Sigmoid colon (tissue), 7 donors: ENCODE measurements at places on chromosomes 16 and 17.
A peak's percentile ranks its signal among the peaks of the same experiment; 100 is the strongest.

DNA sequence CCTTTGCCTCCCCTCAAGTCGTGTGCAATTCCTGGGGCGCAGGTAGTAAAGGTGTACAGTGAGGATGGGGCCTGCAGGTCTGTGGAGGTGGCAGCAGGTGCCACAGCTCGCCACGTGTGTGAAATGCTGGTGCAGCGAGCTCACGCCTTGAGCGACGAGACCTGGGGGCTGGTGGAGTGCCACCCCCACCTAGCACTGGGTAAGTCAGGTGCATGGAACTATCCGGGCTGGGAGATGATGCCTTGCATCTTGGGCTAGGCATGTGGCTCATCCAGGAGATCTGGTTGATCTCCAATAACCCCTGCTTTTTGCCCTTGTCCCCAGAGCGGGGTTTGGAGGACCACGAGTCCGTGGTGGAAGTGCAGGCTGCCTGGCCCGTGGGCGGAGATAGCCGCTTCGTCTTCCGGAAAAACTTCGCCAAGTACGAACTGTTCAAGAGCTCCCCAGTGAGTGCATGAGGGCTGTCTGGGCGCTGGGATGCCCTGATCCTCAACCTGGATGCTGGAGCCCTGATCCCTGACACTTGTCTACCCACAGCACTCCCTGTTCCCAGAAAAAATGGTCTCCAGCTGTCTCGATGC is 5.2 kb downstream of the GRB7 start:
- no peak for DNase-seq

DNA sequence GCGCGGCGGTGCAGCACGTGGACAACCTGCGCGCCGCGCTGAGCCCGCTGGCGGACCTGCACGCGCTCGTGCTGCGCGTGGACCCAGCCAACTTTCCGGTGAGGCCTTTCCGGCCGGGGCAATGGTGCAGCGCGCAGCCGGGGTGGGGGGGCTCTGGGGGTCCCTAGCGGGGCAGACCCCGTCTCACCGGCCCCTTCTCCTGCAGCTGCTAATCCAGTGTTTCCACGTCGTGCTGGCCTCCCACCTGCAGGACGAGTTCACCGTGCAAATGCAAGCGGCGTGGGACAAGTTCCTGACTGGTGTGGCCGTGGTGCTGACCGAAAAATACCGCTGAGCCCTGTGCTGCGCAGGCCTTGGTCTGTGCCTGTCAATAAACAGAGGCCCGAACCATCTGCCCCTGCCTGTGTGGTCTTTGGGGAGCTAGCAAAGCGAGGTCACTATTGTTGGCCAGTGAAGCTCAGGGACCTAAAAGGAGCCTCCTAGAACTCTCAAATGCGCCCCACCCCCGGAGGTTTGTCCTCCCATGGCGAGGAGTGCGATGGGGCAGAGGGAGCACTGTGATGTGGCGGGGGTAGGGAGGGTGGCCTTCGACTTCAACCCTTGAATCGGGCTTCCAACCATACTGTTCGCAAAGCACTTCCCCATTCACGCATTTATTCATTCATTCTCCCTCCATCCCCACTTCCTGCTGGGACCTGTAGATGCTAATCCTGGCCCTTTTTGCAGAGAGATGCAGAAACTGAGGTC is 770 bp downstream of the HBM start:
- DNase-seq = no peak

GRCh38 chr16:9094011-9094846 is 2.8 kb downstream of the HAPSTR1 start:
- DNase-seq = no peak

GRCh38 chr17:56108811-56109284 is 44.4 kb upstream of the ANKFN1 start:
- DNase-seq = no peak

- no peak for DNase-seq
These were observed 250.8 kb upstream of the RPL38 start for GRCh38 chr17:73952480-73953205.

DNA sequence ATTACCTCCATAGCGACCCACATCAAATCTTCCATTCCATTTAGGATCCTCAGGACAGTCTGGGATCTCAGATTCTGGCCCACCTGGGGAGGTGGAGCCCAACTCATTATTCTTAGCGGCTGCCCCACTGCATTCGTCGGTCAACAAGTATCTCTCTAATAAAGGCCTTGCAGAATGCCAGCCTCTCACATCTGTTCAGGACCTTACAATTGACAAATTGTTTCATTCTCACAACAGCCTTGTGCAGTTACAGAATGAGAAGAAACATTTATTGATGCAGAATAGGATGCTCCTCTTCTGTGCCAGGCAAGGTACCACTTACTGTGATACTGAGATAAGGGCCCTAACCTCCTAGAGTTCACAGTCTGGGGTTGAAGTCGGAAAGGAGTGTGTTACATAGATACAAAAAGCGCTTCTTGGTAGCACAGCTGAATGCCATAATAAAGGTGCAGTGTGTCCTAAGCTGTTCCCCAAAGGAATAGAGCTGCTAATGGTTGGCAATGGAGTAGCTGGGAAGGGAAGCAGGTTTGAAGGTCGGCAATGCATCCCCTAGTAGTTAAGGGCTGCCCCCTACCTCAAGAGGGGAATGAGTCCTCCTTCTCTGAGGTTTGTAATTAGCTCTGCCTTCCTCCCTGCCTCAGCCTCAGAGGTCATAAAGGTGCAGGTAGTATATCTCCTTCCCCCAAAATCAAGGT is 2.3 kb upstream of the MPP2 start:
- DNase-seq = no peak

GRCh38 chr16:56190677-56191155 is 573 bp upstream of the GNAO1 start:
- DNase-seq = no peak

- DNase-seq = peak; percentile 96
These were observed 9.5 kb upstream of the ARL4D start for GRCh38 chr17:43389046-43389947.

DNA sequence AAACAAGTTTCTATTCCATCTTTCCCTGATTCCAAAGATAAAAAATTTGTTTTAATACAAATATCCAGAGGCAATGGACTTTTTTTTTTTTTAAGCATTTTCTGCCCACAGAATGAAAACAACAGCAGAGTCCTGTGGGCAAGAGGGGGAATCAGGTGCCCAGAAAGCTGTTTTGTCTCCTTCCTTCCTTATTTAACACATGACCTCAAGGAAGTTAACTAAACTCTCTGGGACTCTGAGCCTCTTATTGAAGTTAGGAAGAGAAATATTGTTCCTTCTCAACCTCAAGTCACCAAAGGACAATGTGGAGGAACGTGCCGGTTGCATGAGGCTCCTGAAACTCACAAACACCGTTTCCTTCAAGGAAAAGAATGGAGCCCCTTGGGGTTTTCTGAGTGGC is 34.9 kb downstream of the LITAF start:
- DNase-seq = no peak

- DNase-seq = no peak
These were observed 20.7 kb upstream of the MNT start for GRCh38 chr17:2421315-2422147.

- DNase-seq = no peak
These were observed 65.3 kb upstream of the NOL11 start for GRCh38 chr17:67652433-67652832.

DNA sequence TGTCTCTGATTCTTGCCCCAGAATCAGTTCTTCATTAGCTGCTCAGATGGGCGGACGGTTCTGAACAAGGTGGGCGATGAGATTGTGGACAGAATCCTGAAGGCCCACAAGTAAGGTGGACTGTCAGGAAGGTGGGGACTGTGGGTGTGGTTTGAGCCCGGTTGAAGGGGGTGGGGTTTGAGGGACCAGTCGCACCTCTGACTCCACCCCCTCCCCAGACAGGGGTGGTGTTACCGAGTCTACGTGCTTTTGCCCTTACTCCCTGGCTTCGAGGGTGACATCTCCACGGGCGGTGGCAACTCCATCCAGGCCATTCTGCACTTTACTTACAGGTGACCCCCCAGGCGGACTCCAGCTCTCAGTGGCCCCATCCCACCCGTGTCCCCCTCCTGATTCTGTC is 11.3 kb downstream of the PLD2 start:
- no peak for DNase-seq

- DNase-seq = no peak
These were observed 542.0 kb downstream of the WWOX start for GRCh38 chr16:78641433-78641832.

DNA sequence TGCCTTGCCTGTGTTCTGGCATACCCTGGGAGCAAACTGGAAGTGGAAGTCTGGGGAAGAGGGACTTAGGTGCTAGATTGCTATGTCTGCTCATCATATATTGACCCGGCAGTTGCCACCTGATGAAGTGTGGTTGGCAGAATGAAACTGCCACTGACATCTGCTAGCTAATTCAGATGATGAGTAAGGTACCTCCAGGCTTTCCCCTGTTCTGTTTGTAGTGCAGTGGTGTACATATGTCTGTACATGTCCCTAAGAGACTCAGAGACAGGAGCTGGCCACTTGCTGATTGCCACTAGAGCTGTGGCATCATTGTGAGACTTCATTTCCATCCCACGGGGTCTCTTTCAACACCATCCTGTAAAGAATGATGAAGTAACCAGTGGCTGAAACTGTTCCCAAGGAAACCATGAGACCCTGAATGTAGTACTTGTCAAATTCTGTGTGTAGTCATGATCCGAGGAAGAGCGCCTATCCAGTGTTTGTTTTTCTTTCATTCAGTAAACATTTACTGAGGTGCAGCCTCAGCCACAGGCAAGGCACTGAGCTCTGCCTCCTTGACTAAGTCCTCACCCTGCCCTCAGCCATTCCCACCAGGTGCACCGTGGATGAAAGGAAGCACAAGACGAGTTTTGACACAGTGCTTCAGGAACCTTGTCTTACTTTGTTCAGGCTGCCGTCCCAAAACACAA is 13.2 kb downstream of the CLUAP1 start:
- no peak for DNase-seq

- DNase-seq = no peak
These were observed 3.2 kb downstream of the FAHD1 start for GRCh38 chr16:1830213-1830612.

DNA sequence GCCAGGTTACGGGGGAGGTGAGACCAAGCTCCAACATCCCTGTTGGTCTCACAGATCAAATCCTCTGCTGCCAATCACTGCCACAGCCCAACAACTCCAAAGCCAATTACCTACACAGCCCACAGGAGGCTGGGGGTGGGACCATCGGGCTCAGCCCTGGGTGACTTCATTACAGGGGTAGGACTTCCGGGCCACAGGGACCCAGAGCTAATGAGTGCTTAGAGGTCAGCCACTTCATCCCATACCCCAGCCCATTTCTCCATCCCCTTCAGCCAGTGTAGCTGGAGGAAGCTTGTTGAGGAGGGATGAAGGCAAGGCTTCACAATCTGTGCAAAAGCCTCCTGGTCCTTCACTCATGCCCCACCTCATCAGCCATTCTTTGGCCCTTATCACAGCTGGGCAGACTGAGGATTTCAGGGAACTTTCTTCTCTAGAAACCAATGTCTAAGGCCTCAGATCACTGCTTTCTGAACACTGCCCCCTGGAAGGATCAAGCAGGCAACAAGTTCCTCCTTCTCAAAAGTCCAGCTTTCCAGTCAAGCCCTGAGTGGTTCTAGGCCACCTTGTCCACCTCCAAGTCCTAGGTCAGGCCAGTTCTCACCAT is 5.8 kb downstream of the FOXN1 start:
- DNase-seq = no peak

DNA sequence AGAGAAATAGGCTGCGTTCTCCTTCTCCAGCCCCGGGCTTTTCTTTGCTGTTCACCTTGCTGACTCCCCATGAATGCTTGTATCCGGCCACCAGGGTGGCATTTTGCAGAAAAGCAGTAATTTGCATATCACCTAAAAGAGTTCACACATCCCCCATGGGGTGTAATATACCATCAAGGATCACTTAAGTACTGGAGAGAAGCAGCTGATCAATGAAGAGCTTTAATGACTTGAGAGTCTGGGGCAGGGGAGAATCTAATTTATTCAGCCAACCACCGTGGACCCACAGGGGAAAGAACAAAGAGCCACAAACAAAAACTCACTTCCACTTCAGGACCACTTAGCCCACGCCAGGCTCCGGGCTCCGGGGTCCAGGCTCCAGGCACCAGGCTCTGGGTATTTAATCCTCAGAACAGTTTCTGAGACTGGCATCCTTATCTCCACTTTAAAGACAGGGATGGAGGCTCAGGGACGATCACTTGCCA is 33.9 kb upstream of the SEC14L1 start:
- no peak for DNase-seq

- DNase-seq = no peak
These were observed 628.1 kb downstream of the WWOX start for GRCh38 chr16:78727536-78727935.

DNA sequence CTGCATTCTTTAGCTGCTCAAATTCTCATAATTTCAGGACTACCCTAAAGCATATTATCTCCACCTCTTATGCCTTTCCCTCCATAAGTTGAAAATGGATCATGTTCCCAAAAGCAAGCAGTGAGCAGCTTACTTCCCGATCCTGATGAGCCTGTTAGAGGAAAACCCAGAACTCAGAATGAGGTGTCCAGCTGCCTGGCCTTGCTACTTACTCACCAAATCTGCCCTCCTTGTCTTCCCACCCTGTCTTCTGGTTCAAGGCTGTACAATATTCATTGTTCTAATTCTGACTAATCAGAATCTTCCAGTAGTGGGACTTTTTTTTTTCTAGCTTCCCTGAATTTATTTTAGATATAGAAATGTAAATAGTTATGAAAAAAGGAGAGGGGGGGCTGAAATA is 10.8 kb downstream of the LYRM1 start:
- DNase-seq = no peak

DNA sequence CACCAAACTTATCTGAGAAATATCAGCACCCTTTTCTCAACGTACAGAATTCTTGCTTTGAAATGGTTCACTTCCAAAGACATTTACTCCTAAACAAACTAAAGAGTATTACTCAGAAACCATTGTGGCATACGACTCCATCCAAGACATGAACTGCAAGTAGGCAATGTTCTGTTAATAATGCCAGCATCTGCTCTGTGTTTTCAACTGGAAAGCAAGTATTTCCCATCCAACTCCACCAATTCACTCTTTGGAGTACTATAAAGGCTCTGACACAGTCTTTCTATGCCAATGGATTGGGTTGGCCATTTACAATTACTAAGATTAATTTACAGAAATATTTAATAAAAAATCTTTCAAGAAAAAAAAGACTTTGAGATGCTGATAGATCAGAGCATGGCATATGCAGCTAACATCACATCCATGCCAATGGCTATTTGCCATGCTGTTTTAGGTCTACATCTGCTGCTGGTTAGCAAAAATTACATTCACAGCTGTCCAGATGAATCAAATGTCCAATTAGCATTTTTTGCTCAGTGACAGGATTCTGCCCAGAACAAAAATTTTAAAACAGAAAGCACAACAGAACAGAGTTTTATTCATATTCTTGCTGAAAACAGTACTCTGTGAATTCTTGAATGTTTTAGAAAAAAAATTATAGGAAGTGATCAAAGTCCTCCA is 65.9 kb upstream of the HLF start:
- no peak for DNase-seq
